ENCODE measurements at places on chromosomes 1 and 21.

DNA sequence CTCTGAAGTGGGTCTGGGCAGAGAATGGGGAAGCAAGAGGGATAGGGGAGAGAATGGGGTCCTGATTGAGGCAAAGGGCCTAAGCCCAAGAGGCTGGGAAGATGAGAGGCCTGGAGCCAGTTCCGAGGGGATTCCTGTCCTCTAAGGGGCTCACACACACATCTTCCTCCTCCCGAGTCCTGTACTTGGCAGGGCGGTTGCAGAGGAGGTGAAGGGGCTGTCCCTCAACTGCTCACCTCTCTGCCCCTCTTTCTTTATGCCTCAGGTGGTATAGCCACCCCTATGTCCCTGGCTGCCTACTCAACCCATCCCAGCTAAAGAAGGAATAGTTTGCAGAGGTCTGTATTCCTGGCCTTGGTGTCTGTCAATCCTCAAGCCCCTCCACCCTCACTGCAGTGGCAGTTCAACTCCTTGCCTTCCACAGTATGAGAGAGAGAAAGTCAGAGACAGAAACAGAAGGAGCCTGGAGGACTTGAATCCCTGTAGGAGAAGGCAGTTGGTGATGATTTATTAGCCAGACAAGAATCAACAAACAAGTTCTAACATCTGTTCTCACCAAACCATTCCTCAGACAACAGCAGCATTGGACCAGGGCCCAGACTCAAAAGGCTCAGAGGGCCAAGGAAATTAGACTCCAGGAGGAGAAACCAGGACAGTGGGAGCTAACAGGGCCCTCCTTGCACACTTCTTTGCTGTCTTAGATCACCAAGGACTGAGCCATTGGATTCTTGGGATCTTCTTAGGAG lies 10.7 kb downstream of the SH2D2A start:
- DNase-seq: no peak

- no peak for DNase-seq
Measured at GRCh38 chr1:243910607-243911006, 60.6 kb upstream of the AKT3 start.

- DNase-seq: no peak
Measured at GRCh38 chr1:43273708-43274107, 3.9 kb downstream of the TMEM125 start.

GRCh38 chr1:165726169-165726568 lies 27.8 kb upstream of the ALDH9A1 start:
- no peak for DNase-seq

- no peak for DNase-seq
Measured at GRCh38 chr1:19973616-19974015, 5.8 kb downstream of the PLA2G2A start.

All from SJSA1 (cell line).